NCI-H2107 (cell line): ENCODE measurements at places on chromosomes 1 and 21.

GRCh38 chr1:37716321-37716720, 24.0 kb downstream of the CDCA8 start:
- DNase-seq, result no peak

- no peak for DNase-seq
Observed at GRCh38 chr1:61481315-61481715, 243.6 kb downstream of the TM2D1 start.

GRCh38 chr1:173240609-173241008, 33.5 kb upstream of the TNFSF4 start:
- DNase-seq, result no peak

DNA sequence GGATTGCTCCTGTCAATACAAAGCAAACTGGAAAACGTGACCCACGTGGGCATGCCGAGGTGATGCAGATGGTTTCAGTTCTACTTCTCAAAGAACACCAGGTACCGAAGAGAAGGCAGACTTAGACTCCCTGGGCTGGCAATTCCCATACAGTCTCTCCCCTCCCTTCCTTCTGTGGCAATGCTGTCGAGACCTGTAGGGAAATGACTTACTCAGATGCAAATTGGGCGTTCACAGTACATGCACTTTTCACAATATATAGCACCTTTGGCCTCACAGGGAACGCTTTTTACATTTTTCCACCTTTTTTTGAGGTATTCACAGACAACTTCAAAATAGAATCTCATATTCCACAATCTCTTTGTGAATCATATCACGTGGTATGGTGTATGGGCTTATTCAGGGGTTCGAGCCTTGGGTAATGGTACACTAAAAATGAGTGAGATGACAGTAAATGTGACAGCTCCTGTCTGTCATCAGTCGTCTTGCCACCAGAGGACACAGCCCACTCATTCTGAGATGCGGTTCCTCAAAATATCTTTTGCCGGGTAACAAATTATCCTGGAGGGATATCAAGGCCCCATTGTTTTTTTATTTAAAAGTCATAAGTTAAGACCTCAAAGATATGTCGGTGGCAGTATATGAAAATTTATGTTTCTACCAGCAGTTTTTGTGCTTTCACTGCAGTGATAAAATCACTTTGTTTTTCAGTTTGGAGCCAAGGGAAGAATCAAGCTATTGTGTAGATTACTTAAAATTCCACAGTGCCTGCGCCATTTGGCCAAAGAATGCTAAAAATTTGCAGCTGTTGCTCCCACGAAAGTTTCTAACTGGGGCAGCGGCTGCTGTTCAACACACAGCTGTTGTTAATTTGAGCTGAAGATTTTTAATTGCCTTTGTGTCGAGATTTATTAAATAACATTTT, 168.4 kb downstream of the ZZZ3 start:
- DNase-seq, result no peak

GRCh38 chr1:56570924-56571372, 8.4 kb downstream of the PLPP3 start:
- no peak for DNase-seq

- no peak for DNase-seq
Observed at GRCh38 chr1:66175581-66175980, 358.4 kb upstream of the SGIP1 start.

DNA sequence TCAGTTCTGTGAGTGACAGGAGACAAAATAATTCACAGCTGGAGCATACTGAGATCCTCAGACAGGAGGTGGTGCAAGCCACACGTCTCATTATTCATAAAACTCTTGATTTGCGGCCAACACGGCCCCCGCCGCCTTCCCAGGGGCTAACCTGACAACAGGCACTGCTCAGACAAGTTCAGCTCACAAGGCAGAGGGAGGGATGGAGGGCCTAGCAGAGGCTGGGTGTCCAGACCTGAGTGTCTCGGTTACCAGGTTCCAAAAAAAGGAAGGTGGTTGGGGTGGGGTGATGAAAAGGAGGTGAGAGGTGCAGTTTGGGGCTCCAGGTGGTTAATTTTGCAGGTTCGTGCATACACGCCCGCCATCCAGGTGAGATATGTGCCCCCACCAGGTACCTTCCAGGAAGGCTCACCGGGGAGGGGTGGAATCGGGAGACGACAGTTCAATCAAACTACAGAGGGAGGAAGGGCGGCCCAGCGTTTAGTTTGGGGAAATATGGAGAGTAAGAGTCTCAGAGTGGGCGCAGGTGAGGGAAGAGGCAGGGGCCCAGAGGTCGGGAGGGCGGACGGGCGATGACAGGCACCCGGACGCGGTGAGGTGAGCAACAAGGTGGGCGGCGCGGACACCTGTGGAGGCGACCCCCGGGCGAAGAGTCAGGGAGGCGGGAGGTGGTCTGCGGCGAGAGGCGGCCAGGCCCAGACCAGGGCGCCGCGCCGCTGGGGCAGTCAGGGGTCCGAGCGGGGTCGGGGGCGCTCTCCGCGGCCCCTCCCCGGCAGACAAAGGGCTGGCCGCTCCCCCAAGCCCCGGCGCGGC, 629 bp downstream of the CTNNBIP1 start:
- DNase-seq, result no peak

GRCh38 chr1:38608202-38608864, 251.2 kb downstream of the RRAGC start:
- no peak for DNase-seq

GRCh38 chr1:100730130-100730529, 10.6 kb downstream of the VCAM1 start:
- DNase-seq, result no peak

DNA sequence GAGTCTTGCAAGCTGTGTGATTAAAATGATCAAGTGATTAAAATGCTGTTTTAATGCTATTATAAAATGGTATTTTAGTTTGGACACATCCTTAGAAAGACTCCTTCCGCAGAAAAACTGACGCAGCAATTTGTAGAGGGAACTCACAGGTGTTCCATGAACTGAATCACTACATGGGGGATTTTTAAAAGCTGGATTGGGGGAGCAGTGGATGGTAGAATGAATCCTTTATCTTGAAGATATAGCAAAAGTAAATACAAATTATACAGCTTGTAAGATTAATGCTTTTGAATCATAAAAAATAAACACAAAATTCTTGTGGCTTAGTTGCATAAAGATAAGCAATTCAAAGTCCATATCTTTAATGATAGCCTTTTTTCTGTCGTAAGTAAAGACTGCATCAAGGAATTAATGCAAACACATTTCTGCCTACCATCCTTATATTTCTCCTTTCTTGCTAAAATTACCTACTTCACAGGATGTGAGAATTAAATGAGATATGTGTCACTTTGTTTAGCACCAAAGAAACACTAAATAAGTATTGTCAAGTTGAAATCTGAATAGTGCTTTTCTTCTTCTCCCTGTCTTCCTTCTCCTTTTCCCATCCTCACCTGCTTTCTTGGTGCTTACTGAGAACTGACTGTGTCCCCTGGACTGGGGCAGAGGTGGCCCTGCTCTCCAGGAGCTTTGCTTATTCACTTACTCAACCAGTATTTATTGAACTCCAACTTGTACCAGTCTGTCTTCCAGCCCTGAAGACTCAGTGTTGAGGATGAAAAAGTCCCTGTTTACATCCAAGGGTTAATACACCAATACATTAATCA, 61.5 kb upstream of the F3 start:
- no peak for DNase-seq

DNA sequence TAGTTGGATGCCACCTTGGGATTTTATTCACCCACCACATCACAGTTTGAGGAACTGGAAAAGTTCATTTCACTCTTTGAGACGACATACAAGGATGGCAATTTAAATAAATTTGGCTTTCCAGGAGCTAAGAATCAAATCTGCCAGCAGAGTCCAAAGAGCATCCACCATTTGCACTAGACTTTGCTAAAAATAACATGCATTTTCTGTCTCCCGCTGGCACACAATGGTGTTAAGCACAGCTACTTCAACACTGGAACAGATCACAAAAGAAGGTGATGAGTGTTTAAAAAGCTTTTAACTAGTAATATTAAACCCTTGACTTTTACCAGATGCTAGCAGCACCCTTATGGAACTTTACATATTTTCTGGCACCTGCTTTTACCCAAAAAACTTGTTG, 44.6 kb downstream of the MAEL start:
- DNase-seq, result peak; percentile 27

DNA sequence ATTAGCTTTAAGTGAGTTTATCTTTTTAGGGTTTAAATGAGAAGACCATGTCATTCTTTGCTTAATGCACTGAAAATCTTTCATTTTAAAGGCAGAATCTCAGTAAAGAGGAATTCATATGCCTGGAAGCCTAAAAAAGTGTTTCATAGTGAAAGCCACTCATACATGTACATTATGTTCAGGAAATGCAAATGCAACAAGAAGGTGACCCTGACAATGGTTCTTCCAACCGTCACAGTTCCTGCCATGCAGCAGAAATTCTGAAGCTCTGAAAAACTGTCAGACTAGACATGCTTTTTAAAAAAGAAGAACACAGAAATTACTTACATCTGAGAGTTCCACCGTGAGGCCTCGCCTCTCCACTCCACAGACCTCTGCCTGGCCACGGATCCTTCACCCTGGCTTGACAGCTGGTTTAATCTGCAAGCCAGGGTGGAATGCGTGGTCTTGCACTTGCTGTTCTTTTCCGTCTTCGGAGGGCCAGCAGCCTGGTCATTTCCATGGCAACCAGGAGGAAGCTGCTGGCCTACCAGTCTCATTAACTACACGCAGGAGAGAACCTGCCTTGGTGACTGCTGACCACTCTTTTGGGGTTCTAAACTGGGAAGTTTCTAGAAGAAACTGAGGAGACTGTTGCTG, 41.8 kb upstream of the PAXBP1 start:
- no peak for DNase-seq
